ENCODE measurements at places on chromosomes 13 and 19.

- peak; percentile 94 for DNase-seq
Measured at GRCh38 chr13:113776231-113777125, 17.5 kb downstream of the TMEM255B start.

DNA sequence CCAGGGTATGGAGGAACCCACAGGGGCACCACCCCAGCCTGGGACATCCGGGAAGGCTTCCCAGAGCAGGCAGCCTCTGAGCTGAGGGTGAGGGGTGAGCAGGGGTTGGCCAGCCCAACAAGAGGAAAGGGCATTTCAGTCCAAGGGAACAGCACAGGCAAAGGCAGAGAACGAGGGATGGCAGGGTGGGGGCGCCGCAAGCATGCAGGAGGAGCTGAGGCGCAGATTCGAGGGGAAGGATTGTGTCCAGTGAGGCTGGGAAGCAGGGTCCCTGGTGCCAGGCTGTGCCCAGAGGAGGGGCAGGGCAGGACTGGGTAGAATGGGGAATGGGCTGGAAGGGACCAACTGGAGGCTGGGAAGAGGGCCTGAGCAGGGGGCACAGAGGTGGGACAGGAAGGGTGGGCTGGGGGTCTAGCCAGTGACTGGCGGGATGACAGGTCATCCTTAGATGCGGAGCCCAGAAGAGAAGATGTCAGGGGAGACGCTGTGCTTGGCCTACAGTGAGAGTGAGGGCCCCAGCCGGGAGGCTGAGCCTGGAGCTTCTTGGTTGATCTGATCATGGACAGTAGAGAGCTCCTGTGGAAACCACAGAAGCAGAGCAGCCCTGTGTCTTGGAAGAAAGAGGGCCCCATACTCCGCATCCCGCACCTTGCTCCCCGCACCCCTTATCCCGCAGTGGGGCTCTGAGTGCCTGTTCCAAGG is 13.6 kb downstream of the EMP3 start:
- DNase-seq = no peak

DNA sequence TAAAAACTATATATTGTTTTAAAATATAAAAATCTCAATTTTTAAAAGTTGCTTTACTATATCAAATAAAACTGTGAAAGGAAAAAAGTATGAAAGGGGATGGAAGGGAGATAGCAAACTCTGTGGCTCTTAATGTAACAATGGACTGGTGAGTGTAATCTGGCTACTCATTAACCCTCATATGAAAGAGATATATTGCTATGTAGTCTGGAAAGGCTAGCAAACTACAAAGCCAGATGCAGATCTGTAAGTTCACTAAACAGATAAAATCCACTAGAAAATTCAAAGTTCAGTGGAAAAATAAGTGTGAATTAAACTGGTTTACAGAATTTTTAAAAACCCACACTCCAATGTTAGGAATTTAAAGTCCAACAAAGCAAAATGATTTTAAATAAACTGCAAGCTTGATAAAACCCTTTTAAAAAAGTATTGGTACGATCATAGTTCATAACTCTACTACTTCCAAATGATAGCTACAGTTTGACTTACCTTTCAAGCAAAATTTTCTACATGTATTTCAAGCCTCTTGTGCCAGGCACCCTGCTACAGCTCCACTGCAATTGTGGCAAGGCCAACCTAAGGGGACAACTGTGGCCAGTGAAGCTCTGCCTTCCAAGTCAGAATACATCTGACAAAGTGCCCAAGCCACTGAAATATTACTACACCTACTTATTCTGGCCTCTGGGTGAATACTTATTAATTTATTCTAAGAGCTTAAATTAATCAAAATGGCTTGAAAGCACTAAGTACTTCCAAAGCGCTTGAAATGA is 647 bp upstream of the ELF1 start:
- no peak for DNase-seq

DNA sequence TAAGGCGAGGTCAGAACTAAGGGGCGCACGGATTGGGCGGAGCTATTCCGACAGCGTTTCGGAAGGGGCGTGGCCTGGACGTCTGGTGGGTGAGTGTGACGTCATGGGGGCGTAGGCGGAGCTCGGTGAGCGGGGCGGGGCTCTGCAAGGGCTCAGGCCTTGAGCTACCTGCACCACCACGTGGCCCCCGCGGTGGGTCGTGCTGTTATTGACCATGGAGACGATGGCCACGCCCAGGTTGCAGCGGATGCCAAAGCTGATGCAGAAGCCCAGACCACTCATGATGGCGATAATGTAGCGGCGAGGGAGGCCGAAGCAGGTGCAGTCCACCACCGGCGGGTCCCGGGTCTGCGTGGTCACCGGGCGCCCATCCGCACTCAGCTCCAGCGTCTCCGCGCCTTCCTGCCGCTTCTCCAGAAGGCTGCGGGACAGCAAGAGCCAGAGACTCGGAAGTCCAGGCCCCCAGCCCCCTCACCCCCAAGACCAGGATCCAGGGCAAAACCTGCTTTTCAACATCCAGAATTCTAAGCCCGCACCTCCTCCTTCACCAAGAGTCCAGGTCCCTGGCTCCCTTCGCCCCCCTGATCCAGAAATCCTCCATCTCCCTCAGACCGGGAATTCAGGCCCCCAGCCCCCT is 4.8 kb downstream of the SLC17A7 start:
- DNase-seq = peak; percentile 59

- DNase-seq = peak; percentile 45
Measured at GRCh38 chr13:34587576-34587975, 354.5 kb upstream of the NBEA start.

DNA sequence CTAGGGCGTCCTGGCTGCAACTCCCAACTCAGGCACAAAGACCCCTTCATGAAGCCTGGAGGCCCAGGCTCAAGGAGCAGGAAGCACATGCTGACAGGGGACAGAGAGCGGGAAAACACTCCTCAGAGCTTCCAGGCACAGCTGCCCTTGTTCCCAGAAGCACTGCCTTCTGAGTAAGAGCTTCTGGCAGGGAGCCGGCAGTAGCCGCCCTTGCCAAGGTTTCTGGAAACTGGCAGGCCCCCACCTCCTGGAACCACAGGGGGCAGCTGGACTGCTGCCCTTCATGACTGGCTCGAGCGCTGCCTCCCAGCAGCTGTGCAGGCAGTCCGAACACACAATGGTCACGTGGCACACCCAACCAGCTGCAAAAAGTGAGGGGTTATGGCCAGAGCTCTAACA is 33.6 kb upstream of the EPHX3 start:
- no peak for DNase-seq

DNA sequence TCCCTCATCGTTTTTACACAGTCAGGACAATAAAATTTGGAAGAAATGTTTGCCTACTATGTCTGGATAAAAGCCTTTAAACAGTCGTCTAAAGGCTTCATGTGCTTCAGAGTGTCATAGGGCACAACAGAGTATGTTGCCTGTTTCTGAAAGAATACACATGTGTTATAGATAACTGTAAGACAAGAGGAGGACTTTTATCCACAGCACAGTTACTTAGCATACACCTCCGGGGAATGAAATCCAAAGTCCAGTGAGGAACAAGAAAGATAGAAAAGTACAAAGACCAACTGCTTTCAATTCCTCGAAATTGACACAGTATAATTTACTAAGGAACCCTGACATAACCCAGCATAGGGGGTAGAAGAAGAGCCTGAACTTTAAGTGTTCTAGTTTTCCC is 835.6 kb downstream of the PCDH17 start:
- DNase-seq = no peak

- DNase-seq = no peak
Measured at GRCh38 chr13:98536729-98537128, 40.2 kb downstream of the STK24 start.

DNA sequence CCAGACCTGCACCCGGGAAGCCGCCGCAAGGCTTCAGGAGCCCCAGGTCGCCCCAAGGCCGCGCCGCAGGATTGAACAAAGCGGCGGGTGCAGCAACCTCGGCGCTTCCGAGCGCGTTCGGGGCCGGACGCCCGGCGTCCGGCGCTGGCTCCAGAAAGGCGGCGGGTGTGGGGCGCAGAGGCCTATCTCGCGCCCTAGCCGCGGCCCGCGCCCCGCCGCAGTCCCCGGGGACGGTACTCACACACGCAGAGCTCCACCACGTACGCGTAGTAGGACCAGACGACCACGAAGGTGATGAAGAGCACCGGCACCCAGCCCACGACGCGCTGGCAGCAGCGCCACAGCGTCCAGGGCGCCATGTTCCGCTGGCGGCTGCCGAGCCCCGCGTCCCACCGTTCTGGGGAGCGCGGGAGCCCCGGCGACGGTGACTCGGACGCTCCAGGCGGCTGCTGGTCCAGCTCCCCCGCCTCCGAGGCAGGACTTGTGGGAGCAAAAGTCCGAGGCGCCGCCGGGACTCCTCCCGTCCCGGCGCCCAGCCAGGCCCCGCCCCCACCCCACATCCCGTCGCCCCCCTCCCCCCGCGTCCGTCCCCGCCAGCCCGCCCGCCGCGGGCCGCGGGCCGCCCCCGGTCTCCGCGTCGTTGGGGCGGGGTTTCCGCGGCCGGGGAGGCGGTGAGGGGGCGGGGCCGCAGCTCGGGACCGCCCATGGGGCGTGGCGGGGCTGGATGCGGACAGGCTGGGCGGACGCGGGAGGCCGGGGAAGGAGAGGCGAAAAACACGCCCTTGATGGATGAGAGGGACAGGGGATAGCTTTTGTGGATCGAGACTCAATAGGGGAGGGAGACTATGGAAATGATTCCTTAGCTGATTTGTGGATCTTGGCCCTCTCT is at the start of gene ZDHHC20:
Gene ZDHHC20, minus strand, starts transcription at position 491 of the 889 bp plus-strand sequence. Its CDS starts 132 bp downstream, at position 359.
- DNase-seq = peak; percentile 87

GRCh38 chr13:24135674-24136300 is 24.7 kb upstream of the SPATA13 start:
- no peak for DNase-seq

- DNase-seq = peak; percentile 71
Measured at GRCh38 chr19:40601134-40601974, at the start of gene LTBP4. LTBP4 (plus strand) TSS chr19:40601369; CDS start chr19:40601388, 19 bp downstream.

- no peak for DNase-seq
Measured at GRCh38 chr19:7734220-7735203, 2.6 kb upstream of the CLEC4G start.

DNA sequence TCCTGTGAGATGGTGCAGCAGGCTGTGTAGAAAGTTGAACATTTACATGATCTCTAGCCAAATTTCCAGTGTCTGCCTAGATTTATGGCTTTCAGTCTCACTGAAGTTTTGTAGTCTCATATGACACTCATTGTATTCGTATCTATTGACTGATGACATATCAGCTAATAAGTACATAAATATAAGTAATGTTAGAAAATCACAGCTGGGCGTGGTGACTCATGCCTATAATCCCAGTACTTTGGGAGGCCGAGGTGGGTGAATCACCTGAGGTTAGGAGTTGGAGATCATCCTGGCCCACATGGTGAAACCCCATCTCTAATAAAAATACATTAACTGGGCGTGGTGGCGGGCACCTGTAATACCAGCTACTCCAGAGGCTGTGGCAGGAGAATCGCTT is 54.7 kb upstream of the HTR2A start:
- DNase-seq = no peak

GRCh38 chr13:70864731-70865130 is 756.5 kb upstream of the KLHL1 start:
- DNase-seq = no peak

GRCh38 chr13:99403458-99403971 is 96.3 kb upstream of the GPR183 start:
- no peak for DNase-seq

DNA sequence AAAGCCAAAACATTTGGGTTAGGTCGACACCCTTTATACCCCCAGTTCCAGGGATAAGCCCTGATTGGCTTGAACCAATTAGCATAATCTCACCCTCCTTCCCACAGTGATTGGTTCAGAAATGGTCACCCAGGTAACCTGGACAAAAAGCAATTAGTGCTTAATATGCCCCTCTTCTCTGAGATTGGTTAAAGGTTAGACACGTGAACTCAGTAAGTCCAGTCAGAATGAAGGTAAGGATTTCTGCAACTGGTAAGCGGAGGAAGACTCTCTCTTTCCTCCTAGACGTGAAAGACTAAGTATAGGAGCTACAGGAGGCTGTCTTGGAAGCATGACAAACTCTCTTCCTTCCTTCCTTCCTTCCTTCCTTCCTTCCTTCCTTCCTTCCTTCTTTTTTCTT is 1.3 kb upstream of the PNMA8C start:
- no peak for DNase-seq

GRCh38 chr19:53808710-53809125 is 15.4 kb downstream of the NLRP12 start:
- peak; percentile 64 for DNase-seq

GRCh38 chr13:109773276-109773675 is 13.1 kb downstream of the IRS2 start:
- DNase-seq = no peak

- no peak for DNase-seq
Measured at GRCh38 chr19:36215276-36216123, 594 bp downstream of the ZNF146 start.

- DNase-seq = no peak
Measured at GRCh38 chr19:6108721-6109633, 1.3 kb downstream of the RFX2 start.

DNA sequence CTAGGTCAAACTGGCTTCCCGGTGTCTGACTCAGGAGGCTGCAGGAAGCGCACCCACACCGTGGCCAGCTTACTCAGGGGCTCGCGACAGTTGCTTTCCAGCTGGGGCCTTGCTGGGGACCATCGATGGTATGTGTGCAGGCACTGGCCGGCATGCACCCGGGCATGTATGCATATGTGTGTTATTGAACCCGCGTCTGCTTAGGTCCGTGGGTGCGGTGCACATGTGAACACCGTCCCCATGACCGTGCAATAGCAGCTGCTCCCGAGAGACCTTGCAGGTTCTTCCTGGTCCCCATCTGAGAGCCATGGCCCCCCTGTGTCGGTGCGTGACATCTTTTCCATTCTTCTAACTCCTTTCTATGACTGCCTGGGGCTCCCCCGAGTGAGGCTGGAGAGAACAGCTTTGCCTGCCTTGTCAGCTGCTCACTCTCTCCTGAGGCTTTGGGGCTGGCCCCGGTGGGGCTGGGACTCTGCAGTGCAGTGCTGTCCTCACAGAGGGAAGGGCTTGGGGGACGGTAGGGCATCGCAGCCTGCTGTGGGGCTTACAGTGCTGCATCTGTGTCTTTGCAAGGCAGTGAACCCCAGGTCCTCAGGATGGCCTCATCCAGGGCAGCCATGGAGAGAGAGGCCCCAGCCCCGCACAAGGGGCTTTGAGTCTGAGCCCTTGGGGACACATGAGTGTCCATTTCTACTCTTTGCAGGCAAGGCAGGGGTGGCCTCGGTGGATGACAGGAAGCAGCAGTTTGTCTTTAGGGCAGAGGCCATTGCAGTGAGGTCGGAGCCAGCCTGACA is 65.1 kb downstream of the CHST8 start:
- no peak for DNase-seq

DNA sequence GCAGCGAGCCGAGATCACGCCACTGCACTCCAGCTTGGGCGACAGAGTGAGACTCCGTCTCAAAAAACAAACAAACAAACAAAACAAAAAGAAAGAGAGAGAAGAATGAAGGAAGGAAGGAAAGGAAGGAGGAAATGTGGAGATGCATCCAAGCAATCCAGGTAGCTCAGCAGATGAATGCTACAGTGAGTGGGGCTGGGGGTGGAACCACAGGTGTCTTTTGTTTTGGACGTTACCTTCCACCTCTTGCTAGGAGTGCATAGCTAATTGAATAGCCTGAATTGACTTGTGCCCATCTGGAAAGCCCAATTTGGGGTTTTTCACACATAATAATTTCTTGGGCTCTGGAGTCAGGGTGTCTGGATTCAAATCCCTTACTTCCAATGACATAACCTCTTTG is 66.0 kb upstream of the GTF3A start:
- DNase-seq = no peak

GRCh38 chr19:2421581-2422306 is 5.6 kb downstream of the TIMM13 start:
- DNase-seq = no peak

All from RPMI8226 (cell line).